ENCODE measurements at places on chromosomes 1 and 21.

GRCh38 chr1:180787628-180788307 lies 124.9 kb upstream of the KIAA1614 start:
- no peak for DNase-seq

GRCh38 chr1:93604411-93604810 lies 77.2 kb downstream of the BCAR3 start:
- no peak for DNase-seq

DNA sequence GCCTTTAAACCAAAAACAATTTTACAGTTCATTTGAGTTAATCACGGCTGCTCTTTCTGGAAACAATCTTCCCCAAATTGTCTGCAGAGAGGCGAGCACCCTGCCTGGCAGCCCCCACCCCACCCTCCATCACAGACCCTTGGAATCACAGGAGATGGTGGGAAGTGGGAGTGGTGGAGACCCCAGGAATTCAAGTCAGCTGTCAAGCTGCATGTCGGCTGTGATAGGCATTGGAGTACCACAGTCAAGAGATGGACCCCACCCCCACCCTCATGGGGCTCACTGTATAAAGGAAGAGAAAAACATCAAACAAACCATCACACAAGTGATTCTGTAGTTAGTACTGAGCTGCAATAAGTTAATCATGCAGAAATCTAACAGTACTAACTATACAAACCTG lies 360.4 kb downstream of the MATN1 start:
- no peak for DNase-seq

GRCh38 chr1:44316231-44316759 lies 38.8 kb downstream of the ERI3 start:
- no peak for DNase-seq

Measured in NT2/D1 (cell line).